Activated T-cell treated with anti-CD3 and anti-CD28 coated beads, Interleukin-2, amount 50 U/mL, for 24 hours (primary cell): ENCODE measurements at places on chromosomes 6 and 20.
A peak's percentile ranks its signal among the peaks of the same experiment; 100 is the strongest.

- DNase-seq, result no peak
Observed at GRCh38 chr6:152189736-152190135, 382.3 kb downstream of the ESR1 start.

DNA sequence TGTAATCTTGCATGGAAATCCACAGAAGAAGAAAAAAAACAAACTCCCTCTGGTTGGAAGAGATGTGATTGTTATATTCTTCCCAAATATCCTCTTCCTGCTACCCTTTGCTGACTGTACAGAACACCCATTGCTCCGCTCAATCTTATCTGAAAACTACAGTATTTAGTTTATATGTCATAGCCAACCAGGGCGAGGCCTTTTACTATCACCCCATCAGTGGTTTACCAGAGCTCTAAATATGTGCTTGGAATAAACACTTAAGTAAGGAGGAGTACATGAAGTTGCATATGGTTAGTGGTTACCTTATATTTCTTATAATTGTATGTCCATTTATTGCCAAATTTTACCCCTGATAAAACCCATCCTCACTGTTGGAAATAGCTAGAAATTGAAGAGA, 12.2 kb downstream of the PRL start:
- no peak for DNase-seq

- no peak for DNase-seq
Observed at GRCh38 chr6:50030777-50031562, 9.2 kb upstream of the DEFB110 start.

- DNase-seq, result no peak
Observed at GRCh38 chr6:168765752-168766151, 324.8 kb downstream of the SMOC2 start.

GRCh38 chr6:113475392-113475791, 381.8 kb upstream of the MARCKS start:
- no peak for DNase-seq

- DNase-seq, result no peak
Observed at GRCh38 chr6:70708448-70708847, 40.8 kb downstream of the SMAP1 start.

- no peak for DNase-seq
Observed at GRCh38 chr6:54503144-54503543, 194.9 kb downstream of the TINAG start.

- DNase-seq, result no peak
Observed at GRCh38 chr20:37940858-37941257, 37.9 kb downstream of the VSTM2L start.

DNA sequence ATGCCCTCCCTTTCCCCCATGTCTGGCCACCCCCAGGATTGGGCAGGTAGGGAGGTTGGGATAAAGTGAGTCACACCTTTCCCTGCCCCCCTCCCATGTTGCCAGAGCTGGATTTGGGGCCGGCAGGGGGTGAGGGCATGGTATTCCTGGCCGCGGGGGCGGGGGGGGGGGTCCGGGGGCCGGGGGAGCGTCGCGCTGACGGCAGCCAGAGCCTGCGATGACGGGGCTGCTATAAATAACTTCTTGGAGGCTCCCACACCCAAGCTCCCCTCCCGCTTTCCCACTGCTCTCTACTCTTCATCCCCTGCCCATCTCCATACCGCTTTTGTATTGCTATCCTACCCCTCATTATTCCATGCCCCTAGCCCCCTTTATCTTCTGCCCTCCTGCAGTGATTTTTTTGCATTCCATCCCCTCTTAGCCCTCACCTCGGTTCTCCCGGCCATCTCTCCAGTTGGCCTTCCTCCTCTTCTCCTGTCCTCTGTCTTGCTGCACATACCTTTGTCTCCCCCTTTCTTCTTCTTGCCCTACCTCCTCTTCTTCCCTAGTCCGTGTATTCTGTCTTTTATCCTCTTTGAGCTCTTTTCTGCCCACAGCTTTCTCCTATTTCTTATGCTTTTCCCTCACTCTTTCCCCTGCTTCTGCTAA, 13.8 kb downstream of the SYNGAP1 start:
- no peak for DNase-seq

GRCh38 chr20:58131551-58132142, 96.8 kb downstream of the ANKRD60 start:
- DNase-seq, result no peak

GRCh38 chr6:66796987-66797386, 1090.0 kb upstream of the EYS start:
- DNase-seq, result no peak

GRCh38 chr6:90621581-90621980, 34.7 kb upstream of the MAP3K7 start:
- no peak for DNase-seq

- DNase-seq, result no peak
Observed at GRCh38 chr20:38055294-38055693, 21.7 kb downstream of the RPRD1B start.

GRCh38 chr20:63678667-63679465, 17.6 kb upstream of the TNFRSF6B start:
- no peak for DNase-seq

DNA sequence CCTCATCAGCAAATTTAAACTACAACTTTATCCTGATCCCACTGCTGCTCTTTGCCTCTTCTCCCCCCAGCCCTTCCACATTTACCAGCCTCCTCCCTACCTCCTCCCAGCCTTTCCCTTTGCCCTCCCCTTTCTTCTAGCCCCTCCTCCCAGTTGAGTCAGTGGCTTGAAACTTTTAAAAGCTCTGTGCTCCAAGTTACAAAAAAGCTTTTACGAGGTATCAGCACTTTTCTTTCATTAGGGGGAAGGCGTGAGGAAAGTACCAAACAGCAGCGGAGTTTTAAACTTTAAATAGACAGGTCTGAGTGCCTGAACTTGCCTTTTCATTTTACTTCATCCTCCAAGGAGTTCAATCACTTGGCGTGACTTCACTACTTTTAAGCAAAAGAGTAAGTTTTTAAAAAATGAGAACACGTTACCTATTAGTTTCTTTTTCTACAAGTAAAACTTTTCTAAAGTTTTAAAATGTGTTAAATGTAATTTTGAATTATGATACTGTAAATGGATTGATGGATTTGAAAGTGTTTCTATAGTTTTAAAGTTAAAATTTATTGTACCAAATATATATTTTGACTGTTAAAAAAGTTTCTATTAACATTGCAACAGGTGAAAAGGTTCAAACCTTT, at the start of gene GJA1:
GJA1 (plus strand) TSS at position 203 of the 626 bp plus-strand sequence. CDS start 11,202 bp downstream, outside the sequence.
- no peak for DNase-seq

DNA sequence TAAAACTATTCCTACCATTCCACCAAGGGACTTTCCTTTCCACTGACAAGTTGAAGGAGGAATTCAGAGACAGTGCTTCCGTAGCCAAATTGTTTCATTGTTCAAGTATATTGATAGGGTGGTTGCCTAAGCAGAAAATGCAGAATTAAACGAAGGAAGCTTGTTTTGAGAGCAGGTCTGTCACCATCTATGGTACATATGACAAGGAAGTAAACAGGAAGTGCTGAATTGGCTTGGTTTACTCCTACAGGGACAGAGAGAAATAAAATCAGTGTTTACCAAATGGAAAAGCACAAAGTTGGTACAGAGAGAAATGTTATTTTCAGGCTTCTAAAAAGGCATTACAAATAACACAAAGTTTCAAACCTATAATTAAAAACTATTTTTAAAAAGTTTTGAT, 421.8 kb downstream of the CDC5L start:
- DNase-seq, result no peak

GRCh38 chr6:169725125-169726048, 1.1 kb upstream of the PHF10 start:
- DNase-seq, result peak; percentile 56

- no peak for DNase-seq
Observed at GRCh38 chr6:47603227-47603626, 95.2 kb upstream of the ADGRF4 start.

DNA sequence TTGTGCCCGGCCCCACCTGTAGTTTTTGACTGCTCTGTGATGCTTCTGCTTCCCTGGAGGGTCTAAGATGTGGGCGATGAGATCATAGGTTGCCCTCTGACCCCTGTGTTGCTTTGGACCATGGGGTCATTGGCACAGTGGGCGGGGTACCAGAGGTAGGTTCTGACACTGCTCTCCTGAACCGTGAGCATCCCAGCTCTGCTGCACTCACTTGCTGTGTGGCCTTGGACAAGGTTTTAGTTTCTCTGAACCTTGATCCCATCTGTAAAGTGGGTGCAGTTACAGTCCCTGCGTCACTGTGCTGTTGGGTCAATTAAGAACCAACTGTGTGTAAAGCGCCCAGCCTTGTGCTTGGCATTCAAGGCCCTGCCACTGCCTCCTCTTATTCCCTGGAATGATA, 30.9 kb downstream of the SRC start:
- DNase-seq, result no peak

DNA sequence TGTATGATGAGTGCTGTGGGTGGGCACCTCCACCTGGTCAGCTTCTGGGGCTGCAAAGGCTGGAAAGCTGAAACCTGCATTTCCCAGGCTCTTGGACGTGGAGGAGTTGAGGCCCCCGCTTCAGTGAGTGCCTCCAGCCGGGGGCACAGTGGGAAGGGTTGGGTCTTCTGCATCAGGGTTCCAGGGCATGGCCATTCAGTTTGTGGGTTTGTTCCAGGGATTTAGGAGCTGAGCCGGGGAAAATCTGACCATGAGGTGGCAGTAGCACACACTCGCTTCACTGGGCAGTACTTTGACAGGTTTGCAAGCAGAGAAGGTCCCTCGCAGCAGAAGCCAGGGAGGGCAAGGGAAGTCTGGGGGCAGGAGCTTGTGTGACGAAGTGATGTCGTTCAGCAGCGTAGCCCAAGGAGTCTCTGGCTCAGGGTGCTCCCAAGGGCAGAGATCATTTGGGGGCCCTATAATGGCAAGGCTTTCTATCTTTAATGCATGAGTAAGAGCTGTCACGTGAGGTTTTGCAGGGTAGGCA, 69.5 kb upstream of the SULF2 start:
- DNase-seq, result no peak

GRCh38 chr20:38224531-38224930, 36.0 kb downstream of the KIAA1755 start:
- no peak for DNase-seq

DNA sequence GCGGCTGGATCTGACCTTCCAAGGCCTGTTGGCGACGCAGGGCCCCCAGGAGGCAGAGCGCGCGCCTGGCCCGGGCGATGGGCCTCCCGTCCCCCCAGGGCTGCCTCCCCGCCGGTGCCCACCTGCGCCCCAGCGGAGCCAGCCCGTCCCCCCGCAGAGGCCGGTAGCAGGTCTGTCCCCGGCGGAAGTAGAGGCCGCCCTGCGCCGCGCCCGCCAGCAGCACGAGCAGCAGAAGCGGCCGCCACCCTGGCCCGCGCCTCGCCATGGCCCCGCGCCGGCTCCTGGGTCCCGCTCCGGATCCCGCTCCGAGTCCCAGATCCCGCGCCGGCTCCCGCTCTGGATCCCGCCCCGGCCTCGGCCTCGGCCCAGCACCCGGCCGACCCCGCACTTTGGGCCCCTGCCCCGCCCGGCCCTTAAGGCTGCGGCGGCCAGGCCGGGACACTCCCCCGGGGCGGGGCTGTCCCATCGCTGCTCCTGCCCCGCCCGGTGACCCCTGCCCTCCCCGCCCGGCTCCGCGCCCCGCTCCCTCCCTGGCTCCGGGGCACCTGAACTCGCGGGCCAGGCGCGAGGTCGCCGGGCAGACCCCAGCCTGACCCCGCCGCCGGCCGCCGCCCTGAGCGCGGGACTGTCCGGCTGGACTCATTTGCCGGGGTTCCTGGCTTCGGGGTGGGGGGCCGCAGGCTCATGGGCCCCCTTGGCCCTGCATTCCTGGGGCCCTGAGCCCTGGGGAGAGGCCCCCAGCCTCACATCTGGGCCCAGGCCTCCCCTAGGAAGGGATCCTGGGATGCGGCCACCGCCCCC, at the start of gene CTSZ:
CTSZ (minus strand) TSS at position 391 of the 801 bp plus-strand sequence; CDS start at position 265, 126 bp downstream.
- DNase-seq, result peak; percentile 73

GRCh38 chr6:16684195-16684689, 77.0 kb downstream of the ATXN1 start:
- DNase-seq, result no peak

- DNase-seq, result no peak
Observed at GRCh38 chr20:56376331-56376730, 15.7 kb downstream of the AURKA start.

- DNase-seq, result peak; percentile 5
Observed at GRCh38 chr6:157708933-157709332, 114.1 kb upstream of the SNX9 start.

GRCh38 chr20:9582137-9582536, 67.7 kb downstream of the LAMP5 start:
- DNase-seq, result no peak

DNA sequence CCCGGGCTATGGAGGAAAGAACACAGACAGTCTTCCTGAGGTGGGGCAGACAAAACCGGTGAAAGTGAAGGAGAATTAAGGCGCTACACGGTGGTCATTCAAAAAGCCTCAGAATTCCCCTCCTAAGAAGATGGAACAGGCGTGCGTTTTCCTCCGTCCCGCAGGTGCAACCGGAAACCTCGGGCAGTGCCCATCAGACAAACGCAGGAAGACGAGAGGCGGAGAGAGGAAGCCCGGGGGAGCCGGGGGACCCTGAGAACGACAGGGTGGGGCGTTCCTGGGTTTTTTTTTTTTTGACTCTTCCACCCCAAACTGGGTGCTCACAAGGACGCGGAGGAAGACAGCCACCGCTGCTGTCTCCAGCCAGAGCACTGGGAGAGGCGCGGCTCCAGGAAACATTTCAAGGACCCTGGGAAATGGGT, 25.4 kb downstream of the TTLL2 start:
- peak; percentile 45 for DNase-seq

- no peak for DNase-seq
Observed at GRCh38 chr6:81995548-81996289, 243.2 kb upstream of the TENT5A start.

DNA sequence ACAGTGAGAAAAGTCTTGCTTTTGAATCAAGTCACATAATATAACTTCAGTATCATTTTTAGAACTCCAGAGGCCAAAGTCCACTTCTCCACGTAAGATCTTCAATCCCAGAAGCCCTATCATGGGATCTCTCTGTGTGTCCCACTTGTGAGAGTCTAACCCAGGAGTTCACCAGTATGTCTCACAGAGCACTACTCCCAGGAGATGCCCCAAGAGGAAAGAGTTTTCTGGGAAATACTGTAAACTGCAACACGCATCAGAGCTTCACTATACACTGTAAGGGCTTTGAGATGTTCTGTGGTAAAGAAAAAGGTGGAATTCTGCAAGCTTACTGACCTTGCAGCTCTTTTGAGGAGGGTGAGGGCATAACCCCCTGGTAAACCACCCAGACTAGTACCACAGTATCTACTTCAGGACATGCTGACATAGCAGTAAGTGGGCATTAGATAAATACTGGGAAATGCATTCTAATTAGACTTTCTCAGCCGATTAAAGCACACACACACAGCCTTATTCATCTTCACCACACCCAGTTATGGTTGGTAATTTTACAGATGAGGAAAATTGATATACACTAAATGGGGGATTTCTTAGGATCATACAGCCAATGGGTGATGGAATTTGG, 12.3 kb downstream of the DCBLD1 start:
- DNase-seq, result no peak

GRCh38 chr20:33441142-33441955, 2.2 kb downstream of the SNTA1 start:
- no peak for DNase-seq

DNA sequence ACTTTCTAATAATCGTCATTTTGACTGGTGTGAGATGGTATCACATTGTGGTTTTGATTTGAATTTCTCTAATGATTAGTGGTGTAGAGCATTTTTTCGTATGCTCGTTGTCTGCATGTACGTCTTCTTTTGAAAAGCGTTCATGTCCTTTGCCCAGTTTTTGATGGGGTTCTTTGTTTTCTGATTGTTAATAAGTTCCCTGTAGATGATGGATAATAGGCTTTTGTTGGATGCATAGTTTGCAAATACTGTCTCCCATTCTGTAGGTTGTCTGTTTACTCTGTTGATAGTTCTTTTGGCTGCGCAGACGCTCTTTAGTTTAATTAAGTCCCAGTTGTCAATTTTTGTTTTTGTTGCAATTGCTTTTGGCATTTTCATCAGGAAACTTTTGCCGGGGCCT, 32.3 kb upstream of the XRN2 start:
- no peak for DNase-seq
